Activated CD8-positive, alpha-beta T cell treated with anti-CD3 and anti-CD28 coated beads for 36 hours (primary cell): ENCODE measurements at places on chromosomes 6 and 20. TPM values are rescaled to one million over a fixed set of nuclear protein-coding genes. Genes with fewer than 3 reads are reported as not detected.

DNA sequence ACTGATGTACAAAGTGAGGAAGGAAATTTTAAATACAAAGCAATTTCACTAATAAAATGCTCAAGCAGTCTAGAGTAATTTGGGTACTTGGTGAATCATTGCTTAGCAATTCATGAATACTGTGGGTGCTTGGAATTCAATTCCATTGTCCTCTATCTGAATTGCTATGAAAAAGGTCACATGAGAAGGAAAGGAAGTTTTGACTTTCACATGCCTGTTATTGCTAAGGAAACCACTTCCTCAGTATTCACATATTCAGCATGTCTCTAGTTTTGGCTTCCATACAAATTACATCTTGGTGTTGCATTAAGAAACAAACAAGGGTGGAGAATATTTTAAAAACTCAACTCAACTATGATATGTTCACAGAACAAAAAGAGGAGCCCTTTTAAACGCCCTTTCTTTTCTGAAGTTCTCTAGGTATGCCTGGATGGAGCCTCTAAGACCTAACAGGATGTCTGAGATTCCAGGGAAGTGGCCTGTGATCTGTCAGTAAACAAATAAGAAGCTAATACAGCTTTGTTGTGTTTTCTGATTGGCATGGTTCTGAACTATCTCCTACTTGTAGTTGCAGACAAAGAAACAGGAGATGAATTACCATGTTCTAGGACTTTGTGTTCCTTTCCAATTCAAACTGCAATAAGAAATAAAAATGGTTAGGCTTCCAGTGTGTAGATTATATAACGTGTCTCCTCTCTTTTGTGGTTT lies 190.4 kb downstream of the OGFRL1 start:
- no peak for DNase-seq

DNA sequence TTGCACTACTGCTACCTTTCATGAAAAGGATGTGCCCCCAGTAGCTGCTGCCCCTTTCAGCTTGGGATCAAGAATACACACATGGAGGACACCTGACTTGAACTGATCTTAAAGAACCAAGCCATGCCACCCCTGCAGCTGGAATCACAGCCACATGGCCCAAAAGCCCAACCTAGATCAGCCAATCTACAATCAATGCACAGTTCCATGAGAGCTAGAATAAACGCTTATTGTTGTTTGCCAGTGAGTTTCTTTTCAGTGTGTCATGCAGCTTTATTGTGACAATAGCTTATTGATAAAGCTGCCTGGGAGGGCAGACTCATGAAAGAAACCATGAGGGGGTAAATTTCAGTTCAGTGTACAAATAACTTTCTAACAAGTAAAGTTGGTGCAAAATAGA lies 397.7 kb downstream of the PTPRT start:
- no peak for DNase-seq

GRCh38 chr6:161198783-161199460 lies 74.9 kb downstream of the AGPAT4 start:
- no peak for DNase-seq

DNA sequence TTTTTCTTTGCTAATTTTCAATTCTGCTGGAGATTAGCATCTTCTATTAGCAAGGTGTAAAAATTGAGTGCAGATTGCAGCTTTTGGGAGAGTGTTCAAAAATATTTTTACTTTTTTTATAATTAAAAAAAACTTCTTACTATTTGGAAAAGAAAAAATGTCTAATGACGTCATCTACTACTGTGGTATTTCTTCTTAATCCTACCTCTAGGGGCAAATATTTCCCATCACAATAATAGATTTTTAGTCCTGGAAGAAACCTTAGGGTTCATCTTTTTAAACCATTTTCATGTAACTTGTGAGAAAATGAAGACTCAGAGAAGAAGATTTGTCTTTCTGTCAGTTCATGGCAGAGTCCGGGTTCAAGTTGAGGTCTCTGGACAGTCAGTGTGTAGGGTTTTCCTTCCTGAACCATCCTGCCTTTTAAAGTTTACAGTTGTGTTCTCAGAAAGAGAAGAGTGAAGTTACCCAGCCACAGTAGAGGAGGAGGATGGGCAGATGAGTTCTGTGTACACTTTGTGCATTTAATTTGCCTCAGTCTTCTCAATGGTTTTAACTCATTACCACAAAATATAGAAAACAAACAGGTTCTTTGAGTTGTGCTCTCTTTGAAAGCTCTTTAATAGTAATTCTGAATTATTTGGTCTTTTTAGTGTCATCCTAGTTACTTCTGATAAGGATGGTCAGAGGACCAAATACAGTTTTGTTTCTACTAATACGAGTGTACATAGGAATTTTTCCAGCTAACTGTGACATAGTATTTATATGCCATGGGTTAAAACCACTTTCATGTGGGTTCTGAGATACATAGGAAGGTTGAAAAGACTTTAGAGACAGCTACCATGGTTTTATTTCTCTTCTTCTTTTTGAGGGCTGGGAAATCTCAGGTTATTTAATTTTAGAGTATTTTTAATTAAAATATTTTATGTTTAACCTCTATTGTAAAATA lies 184.7 kb downstream of the CDKAL1 start:
- DNase-seq = no peak

DNA sequence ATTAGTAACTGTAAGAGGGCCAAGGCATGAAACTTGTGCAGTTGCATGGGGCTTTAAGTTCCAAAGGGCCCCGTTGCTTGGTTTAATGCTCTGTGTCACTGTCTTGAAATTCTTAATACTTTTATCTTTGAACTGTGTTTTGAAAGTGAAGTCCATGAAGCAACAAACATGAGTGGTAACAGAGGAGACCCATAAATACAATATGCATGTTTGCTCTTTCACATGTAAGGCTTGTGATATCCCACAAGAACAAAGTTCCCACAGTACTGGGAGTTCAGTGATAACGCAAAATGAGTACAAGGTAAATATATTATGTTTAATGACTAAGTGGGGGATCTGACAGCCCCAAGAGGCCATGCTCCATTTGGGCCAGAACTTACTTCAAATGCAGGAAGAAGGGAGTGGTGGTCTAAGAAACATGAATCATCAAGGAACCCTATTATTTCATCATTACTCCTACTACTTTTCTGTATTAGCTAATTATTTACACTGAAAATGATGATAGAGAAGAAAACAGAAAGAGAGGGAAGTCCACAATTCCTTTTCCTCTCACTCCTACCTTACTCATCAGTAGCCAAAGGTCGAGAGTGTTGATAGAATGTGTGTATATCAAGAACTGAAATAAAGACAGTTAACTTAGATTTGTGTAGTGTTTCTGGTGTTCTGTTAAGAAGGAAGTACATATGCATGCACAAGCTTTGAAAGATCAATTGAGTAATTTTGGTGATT lies 157.3 kb downstream of the PHF3 start:
- no peak for DNase-seq

The CFAP206 gene
- total RNA-seq = not detected

The SUMO4 gene
- 4.7 TPM for total RNA-seq

The CHRNA4 gene
- not detected for total RNA-seq

DNA sequence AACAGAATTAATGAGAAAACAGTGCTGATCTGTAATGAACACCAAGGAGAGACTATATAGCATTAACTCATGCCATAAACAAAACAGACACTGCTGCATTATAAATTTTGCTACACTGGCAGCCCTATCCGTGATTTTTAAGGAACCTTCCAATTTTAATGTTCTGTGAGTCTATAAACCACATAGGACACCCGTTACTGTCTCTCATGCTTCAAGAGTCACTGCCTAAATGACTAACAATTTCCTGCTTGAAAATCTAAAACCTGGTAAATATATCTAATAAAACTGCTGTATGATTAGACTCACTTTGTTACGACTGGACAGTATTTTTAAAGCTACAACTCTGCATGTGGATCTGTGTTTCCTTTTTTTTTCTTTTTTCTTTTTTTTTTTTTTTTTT lies 8.7 kb downstream of the CHD6 start:
- DNase-seq = no peak

DNA sequence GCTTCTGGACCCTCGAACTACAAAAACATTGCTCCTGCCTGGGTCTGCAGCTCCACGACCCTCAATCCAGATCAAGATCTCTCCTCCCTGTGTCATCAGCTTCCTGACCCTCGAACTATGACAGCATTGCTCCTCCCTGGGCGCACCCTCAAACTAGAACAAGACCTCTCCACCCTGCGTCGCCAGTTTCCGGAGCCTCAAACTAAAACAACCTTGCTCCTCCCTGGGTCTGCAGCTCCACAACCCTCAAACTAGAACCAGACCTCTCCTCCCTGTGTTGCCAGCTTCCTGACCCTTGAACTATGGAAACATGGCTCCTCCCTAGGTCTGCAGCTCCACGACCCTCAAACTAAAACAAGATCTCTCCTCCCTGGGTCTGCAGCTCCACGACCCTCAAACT lies 339.7 kb upstream of the SULF2 start:
- no peak for DNase-seq

The SLC44A4 gene
- total RNA-seq = not detected

DNA sequence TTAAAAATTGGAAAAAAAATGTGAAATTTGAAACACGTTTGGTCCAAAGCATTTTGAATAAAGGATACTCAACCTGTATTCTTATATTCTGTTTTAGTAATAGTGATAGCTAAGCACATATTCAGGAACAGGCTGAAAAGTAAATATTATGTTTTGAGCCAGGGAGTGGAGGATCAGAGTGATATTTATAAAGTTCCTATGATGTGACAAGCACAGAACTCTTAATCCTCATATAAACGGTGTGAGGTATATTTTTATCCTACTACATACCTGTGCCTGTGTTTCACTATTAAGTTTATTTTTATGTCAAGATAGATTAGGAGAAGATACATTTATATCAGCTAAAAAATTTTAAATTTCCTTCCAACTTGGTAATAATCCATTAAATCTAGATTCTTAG lies 225.5 kb downstream of the EPHA7 start:
- DNase-seq = no peak

The MUCL3 gene
- not detected for total RNA-seq
